ENCODE measurements at places on chromosomes 3 and 15.

DNA sequence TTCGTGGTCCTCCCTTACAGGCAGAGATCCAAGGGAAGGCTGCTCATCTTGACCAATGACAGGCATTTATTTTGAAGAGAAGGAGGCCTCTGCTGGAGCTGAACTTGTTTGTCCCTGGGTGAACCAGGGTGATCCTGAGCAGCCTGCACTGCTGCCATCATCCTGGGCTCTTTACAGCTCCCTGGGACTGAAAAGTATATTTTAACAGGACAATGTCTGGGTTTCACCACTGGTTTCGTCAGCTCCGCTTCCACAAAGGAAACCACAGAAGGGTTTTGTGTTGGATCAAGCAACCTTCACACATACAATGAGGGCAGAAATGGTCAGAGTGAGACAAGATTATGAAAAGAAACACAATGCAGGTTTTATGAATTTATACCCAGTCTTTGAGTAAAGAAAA, 400.7 kb upstream of the TPM1 start:
- no peak for DNase-seq

- no peak for DNase-seq
Observed at GRCh38 chr15:63970621-63971426, 75.5 kb downstream of the DAPK2 start.

DNA sequence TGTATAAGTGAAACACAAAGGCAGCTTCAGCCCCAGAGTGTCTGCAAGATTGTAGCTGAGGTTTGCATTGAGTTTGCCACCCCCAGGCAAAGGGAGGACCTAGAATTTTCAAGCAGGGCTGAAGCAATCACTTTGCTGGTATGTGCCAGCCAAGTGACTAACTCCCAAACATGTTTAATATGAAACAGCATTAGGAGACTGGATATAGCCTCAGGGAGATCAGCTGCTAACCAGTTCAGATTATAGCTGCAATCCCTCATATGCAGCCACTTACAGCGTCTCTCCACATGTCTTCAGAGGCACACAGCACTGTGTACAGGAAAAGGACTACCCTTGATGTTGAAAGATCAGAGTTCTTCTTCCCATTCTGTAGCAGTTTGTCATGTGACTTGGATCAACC, 38.4 kb upstream of the PPP2R3A start:
- DNase-seq: no peak

DNA sequence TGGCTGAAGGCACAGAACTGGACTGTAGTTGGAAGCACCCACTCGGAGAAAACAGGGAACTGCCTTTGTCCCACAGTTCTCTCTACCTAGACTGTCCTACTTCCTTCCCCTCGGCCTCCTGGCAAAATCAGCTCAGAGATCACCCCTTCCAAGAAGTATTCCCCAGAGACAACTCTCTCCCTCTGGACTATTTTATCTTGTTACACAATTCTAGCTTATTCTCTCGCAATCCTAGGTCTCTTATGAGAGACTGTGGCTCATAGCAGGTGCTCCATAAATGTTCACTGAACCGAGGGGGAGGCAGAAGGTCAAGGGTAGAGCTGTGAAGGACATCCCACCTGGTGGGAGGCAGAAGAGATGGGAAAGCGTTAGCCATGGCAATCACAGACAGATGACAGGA, 10.6 kb downstream of the HEG1 start:
- no peak for DNase-seq

DNA sequence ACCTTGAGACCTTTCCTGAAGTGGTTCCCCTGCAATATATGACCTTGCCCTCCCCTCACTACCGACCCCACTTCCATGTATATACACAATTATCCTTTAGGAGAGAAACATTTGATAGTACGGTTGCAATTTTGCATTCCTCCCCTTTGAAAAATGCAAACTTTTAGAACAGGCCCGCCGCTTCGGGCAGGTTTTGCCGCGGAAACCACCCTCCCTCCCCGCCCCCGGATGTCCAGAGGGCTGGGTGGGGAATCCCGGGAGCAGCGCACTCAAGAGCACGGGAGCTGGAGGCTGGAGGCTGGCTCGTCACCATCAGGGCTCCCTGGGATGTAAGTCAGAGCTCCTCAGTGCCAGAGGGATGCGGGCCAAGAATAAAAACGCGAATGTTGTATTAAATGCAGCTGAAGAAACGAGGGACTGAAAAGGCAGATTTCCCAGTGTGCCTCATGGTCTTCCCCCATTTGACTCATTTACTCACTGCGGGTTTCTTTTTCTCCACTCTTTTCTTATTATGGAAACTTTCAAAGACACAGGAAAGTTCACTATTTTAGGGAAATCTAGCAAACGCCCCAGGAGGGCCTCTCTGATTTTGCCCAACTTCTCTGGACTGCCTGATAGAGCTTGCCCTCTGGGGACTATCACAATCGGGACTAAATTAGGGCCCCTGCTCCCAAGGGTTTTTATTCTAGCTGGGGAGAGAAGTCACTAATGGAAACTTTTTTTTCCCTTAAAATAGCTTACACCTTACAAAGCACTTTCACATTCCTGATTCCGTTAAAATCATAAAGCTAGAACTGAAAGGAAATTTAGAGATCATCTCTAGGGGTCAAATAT, 2.9 kb upstream of the USP3 start:
- DNase-seq: no peak

DNA sequence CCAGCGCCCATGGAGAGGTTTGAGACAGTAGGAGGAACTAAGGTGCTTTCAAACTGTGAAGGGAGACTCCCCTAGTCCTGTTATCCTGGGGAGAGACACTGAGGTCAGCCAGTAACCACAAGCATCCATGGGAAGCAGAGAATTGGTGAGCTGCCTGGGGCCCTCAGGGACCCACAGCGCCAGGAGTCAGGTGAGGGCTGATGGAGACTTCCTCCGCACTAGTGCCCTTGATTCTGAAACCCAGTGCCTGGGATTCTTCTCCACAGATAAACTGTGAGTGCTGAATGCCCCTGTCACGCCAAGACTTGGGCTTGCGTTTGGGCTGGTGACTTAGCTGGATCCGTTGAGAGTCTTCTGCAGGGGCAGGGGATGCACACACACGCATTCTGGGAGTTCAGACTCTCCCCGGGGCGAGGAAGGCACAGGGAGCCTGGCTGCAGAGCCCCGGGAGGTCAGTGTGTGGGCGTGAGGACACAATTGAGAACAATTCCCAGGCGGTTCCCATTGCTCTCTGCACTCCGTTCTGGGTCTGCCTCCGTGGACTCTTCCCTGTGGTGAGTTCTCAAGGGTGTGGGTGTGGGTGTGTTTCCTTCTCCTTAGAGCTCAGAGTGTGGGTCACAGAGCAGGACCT, 37.9 kb upstream of the SLCO2A1 start:
- no peak for DNase-seq

GRCh38 chr3:6438031-6438430, 422.9 kb upstream of the GRM7 start:
- DNase-seq: no peak

DNA sequence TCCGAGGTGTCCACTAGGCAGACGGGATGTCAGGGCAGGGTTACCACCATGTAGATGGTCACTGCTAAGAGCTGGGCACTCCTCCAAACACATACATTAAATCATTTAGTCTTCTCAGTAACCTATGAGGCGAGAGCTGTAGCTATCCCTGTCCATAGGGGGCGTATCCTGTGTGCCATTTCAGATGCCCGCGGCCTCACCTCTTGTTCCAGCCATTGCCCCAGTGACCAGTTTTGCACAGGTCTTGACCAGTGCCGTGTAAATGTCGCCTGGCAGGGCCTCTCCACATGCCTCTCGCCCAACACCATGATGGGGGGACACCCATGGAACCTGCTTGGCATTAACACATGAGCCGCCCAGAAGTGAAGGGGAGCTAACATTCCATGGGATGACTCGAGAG, 20.8 kb upstream of the SRP14 start:
- no peak for DNase-seq

DNA sequence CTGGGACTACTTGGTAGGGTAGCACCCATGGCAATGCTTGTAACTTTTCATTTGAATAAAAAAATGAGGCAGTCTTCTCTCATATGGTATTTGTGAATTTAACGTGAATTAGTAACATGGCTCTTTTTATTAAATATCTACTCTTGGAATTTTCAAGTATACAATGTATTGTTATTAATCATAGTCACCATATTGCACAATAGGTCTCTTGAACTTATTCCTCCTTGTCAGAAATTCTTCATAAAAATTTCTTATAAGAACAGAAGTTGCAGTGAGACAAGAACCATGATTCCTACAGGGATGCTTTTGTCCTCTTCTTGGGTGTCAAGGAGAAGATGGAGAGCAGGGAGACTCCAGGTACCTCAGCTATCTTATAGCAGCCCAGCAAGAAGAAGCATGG, 203.8 kb upstream of the FEZF2 start:
- DNase-seq: no peak

DNA sequence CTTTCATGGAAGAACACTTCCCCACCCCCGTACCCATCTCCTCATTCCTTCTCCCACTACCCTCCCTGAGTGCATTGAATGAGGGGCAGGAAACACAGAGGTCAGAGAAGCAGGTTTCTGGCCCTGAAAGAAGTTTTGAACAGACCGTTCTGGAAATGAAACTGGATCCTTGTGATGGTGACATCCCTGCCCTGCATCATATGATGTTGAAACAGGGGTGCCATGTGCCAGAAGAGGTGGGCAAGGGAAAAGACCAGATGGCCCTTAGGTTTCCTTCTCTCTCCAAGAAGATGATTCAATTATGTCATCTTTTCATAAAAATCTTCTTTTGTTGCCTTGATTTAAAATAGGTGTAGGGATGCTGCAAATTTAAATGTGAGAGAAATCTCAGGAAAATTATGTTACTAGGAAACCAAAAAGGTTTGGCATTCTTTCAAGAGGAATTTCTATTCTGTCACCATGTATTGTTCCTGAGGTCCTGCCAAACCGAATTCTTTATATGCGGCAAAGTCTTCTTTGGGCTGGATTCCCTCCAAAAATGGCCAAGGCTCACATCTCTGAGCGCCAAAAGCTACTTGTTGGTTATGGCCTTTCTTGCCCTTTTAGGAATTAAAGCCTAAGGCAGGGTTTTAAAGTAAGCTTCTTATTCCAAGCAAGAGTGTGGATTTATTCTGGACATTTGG, 19.9 kb upstream of the TNFAIP8L3 start:
- DNase-seq: no peak

DNA sequence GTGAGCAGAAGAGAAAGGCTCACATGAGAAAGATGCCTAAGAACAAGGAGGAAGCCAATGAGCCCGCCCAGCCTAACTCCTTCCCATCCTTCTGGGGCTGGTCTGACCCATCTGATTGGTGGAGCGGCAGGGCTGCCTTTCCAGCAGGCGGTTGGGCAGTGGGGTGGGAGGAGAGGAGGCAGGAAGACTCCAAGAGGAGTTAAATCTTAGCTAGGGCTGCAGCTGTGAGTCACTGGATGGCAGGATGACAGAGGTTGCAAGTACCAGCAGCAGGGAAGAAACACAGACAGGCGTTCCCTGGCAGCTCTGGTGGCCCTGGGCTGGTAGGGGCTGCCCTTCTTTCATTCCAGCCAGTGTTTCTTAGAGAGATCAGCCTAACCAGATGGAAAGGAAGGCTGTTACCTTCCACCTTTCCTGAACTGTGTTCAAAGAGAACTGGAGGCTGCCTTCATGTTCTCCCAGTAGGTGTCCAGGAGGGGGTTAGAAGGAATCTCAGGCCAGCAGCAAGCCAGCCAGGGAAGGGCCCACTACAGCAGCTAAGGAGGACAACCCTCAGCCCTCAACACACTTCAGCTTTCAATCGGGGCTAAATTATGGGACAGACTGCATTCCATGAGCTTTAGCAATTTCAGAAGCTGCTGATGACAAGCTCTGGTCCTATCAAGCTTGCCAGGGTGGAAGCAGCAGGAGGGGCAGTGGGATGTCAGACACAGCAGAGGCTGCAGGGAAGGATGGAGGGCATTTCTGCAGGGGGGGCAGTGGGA, 50.3 kb downstream of the CHSY1 start:
- DNase-seq: no peak

- no peak for DNase-seq
Observed at GRCh38 chr3:188085584-188086560, 68.1 kb upstream of the LPP start.

- DNase-seq: no peak
Observed at GRCh38 chr3:59115364-59116232, 65.8 kb upstream of the CFAP20DC start.

DNA sequence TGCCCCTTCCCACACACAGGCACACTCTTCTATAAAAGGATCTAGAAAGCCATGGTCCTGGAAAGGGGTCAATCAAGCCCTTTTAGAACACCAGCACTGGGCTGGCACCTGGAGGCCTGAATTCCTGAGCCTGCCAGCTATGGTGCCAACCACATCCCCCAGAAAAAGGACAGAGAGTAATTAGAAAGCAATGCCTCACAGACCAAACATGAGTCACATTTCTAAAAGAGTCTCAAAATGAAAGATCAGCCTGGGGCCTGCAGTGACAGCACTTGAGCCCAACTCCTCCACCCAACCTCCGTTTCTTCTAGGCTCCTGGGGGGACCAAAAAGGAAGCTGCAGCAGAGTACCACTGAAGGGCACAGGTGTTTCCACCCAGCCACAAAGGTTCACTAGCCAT, 14.1 kb downstream of the MYLK start:
- no peak for DNase-seq

GRCh38 chr3:141078200-141078599, 27.1 kb downstream of the SPSB4 start:
- no peak for DNase-seq

GRCh38 chr3:100104442-100104798, 9.9 kb downstream of the FILIP1L start:
- DNase-seq: no peak

DNA sequence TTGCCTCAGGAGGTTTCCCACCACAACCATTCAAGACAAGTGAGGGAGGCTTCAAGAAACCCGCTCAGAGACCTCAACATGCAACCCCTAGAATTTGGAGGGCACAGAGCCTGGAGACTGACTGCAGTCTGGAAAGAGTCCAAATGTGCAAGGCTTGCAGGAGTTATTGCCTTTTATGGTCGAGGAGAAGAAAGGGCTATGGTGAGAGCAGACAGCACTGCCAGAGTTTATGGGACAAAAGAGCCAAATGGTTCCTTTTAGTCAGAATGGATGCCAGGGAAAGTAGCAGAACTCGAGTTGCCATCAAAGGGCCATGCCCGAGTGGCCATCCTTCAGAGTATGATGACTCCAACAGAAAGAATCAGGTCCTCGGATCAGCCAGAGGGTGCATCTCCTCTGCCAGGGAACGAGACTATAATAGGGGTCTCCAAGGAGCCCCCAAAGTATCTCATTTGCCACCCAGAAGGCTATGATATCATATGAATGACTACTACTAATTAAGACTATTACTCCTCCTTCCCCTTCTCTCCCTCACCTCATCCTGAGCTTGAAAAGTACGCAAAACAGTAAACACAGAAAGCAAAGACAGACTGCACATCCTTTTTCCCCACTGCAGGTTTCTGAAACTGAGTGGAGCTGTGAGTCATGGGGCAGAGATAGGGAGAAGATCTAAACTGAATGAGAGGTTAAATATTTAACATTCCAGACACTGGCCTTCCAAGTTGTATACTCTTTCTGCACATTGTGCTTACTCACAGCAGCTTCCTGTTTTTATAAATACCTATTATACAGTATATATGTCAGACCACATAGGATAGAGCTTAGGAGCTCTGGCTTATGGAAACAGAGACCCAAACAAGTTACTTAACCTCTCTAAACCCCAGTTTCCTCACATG, 33.9 kb upstream of the TMCO5A start:
- DNase-seq: no peak

GRCh38 chr15:42577514-42578031, 2.2 kb downstream of the STARD9 start:
- DNase-seq: no peak

- DNase-seq: no peak
Observed at GRCh38 chr15:98794748-98795147, 146.4 kb downstream of the IGF1R start.
